ENCODE measurements at places on chromosomes 2 and 18. TPM values are rescaled to one million over a fixed set of nuclear protein-coding genes. Genes with fewer than 3 reads are reported as not detected.

FAM237A gene
- total RNA-seq, result not detected

FHOD3 gene
- 47.1 TPM for total RNA-seq

DNA sequence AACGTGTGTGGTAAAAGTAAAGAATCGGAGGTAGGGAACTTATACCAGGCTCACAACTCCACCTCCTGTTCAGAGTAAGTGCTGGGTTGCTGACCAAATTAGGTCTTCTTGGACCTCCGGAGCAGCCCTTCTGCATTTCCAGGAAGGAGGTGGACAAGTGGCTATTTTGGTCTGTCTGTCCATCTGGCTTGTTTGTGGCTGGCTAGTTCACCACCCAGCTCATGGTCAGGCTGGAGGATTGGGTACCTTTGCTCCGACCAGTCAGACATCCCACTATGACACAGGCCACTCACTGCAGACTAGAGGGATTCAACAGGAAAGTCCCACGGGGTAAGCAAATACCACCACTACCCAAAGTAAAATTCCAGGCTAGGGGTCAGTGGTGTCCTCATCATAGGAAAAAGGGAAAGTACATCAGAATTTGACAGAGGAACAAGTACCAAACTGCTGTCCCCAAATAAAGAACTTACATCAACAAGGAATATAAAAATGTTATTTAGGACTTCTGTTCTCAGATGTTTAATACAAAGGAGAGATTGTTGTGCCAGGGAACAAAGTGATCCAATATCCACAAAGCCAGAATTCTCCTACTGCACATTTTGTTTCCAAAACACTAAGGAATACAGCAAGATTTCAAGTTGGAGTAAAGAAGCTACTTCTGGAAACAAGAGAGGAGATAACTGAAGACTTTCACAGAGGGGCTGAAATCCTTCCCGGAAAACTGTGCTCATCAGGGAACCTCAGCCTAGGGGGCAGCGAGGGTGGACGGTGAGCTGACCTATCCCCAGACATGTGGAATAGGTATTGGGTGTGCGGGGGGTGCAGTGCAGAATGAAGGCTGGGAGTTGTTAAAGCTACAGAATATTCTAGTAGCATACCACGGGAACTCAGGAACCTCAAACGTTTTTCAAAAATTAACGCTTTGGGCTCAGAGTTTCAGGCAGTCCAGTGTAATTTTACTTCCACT is 56.9 kb downstream of the BCL2 start:
- no peak for DNase-seq

DNA sequence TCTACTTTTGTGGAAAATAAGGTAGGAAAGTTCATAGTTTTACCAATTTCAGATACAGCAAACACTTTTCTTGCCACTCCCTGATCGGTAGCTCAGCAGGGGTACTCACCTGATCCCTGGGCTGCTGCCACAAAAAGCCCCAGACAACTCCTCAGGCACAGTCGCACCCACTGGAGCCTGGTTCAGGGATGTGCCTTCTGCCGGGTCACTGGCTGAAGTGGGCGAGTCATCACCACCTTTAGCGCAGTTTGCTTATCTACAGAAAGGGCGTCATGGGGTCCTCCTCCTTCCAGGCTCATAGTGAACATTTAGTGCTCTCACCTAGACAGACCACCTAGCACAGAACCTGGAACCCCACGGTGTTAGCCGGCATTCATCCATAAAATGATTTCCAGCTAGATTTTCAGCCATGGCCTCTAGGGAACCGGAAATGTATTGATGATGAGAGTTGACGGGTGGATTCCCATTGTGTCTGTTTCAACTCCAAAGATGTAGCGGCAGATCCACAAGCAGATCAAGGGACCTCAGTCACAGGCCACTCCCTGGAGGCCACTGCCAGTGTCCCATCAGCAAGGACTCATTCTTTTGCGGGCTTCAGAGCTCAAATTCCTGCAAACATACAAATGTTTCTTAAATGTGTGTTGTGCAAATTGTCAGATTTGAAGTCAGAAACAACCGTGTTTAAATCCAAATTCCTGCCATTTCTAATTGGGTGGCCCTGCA is 408.4 kb upstream of the SALL3 start:
- no peak for DNase-seq

HOXD9 gene
- 0.53 TPM for total RNA-seq

All from HT1080 (cell line).